ENCODE measurements at places on chromosomes 2 and 18.

GRCh38 chr2:200863782-200864175 is 679 bp downstream of the CLK1 start:
- no peak for DNase-seq

DNA sequence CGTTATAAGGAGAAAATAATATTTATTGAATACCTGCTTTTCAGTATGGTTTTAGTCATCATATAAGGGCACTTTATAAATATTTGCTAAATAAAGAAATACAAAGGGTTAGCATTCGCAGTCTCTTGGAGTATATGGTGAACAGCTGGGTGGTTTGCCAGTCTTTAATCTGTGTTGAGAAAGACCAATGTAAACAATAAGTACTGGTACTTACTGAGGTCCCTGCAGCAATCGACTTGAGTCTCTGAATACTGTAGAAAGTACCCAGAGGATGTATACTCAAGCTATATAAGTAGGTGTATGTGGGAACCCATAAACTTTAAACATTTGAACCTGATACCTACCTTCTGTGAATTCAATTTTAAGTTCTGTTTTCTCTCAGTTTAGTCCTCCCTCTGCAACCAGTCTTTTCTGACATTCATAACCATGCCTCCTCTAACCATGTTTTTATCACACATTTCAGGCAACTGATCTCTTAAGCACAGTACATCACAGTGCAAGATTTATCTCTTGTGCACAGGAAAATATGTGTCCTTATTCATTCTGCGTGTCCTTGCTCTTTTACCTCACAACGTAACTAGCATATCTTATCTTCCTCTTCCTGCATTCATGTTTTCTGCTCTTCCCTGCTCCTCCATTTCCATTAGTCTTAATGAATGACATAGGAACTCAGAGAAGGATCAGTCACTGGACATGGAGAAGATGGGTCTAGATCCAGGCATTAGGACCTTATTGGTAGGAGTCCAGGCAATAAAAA is 21.7 kb downstream of the C18orf63 start:
- no peak for DNase-seq

DNA sequence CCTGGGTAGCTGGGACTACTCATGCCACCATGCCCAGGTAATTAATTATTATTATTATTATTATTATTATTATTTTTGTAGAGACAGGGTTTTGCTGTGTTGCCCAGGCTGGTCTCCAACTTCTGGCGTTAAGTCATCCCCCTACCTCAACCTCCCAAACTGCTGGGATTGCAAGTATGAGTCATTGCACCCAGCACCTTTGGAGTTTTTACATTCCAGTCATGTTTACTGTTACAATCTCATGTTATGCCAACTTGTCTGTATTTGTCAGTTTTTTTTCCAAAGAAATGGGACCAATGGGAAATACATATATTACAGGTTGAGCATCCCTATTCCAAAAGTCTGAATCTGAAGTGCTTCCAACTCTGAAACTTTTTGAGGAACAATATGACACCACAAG is 903.8 kb downstream of the SLC4A3 start:
- DNase-seq, result no peak

GRCh38 chr18:49970319-49970718 is 157.0 kb upstream of the ACAA2 start:
- DNase-seq, result no peak

DNA sequence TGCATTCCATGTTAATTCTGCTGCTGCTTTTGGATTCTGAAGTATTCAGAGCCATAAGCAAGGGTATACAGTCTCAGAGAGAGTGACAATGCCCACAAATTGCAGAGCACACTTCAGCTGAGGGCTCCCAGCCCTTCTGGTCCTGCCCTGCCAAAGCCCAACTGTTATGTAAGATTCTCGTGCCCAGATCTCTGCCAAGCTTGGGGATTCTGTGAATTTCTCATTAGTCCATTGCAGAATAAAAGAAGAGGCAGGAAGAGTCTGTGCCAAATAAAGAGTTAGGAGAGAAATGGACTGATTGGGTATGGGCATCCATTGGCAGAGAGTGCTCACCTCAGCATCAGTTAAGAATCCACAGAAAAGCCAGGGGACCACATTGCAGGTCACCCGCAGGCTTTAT is 112.0 kb upstream of the PNPT1 start:
- no peak for DNase-seq

Data from activated CD8-positive, alpha-beta memory T cell treated with anti-CD3 and anti-CD28 coated beads for 1 hour (primary cell).